Cardiac septum (tissue), 1 donor: ENCODE measurements at places on chromosomes 6 and 20. TPM values are rescaled to one million over a fixed set of nuclear protein-coding genes. Genes with fewer than 3 reads are reported as not detected.

DNA sequence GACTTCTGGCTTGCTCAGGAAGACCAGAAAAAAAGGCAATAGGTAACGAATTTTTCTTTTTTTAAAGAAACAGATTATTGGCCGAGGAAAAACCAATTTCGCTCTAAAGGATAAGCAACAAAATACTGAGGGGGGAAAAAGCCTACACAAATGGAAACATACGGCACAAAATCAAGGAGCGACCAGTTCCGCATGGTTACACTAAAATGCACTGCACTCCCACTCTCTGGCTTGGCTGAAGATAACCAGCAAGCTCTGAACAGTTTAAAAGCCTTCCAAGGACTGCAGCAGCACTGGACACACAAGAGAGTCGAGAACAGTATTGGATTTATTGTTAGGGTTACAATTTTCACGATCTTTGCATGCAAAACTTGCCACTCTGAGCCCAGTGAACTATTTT is 881 bp upstream of the MAP7 start:
- DNase-seq = no peak

- no peak for DNase-seq
These were observed 5.6 kb downstream of the PPP1R16B start for GRCh38 chr20:38810926-38811630.

- no peak for DNase-seq
These were observed 70.2 kb upstream of the CD93 start for GRCh38 chr20:23156170-23156841.

GRCh38 chr6:6466967-6467761 is 121.4 kb upstream of the LY86 start:
- DNase-seq = no peak

DNA sequence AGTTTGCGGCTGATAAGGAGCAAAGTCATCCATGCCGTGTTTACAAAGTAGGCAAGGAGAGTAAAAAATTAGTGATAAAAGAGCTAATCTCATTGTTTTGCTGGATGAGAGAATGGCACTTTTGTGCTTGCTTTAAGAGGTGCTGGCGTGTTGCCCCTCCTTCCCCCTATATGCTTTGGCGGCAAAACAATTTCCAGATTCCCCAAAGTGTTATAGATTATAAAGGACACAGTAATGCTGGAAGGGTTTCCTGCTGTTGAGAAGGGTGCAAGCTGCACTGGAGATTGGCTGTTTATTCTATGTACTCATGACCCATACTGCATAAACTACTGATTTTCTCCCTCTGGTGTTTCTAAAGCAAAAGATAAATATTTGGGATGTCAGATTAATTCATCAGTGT is 338.9 kb upstream of the MAP3K7 start:
- DNase-seq = no peak

DNA sequence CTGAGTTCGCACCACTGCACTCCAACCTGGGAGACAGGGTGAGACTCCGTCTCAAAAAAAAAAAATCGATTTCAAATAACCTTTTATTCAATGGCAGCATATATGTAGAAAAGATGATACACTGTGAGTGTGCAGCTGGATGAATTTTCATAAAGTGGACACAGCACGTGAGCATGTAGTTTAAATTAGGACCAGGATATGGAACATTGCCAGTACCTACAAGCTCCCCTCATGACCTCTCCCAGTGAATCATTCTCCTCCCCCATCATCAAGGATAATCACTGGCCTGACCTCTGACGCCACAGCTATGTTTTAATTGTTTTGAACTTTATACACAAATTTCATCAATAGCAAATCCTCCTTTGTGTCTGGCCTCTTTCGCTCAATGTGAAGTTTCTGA is 53.8 kb upstream of the HDAC2 start:
- no peak for DNase-seq

DNA sequence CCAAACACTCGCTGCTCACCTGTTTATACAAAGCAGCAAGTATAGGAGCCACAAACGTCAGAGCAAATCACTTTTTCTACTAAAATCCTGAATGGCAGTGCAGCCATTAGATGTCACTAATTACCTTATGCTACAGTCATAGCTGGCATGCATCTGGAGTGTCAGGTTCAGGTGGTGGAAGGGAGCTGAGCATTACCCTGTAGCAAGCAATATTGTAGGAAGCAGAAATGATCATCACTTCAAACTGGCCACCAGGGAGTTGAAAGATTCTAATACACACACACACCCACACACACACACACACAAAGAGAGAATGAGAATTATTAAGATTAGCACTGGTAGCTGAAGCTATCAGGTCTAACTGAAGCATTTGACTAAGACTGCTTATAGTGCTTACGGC is 75.8 kb downstream of the EFHC1 start:
- no peak for DNase-seq

DNA sequence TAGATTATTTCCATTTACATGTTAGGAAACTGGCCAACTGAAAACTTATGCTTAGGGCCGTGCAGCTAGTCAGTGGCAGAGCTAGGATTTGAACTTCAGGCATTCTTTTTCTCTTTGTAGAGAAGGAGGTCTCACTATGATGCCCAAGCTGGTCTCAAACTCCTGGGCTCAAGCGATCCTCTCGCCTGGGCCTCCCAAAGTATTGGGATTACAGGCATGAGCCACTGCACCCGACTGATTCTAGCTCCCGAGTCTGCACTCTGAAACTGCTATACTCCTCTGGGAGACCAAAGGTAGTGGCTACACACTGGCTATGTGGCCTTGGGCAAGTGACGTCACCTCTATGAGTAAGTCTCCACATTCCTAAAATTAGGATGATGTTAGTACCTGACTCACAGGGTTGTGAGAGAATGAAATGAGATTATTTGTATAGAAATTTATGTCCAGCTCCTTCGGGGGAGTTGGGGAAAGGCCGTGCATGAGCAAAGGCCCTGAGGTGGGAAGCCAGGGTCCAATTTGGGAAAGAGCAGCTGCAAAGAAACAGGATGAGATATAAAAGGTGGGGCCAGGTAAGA is 6.4 kb downstream of the PLTP start:
- no peak for DNase-seq

DNA sequence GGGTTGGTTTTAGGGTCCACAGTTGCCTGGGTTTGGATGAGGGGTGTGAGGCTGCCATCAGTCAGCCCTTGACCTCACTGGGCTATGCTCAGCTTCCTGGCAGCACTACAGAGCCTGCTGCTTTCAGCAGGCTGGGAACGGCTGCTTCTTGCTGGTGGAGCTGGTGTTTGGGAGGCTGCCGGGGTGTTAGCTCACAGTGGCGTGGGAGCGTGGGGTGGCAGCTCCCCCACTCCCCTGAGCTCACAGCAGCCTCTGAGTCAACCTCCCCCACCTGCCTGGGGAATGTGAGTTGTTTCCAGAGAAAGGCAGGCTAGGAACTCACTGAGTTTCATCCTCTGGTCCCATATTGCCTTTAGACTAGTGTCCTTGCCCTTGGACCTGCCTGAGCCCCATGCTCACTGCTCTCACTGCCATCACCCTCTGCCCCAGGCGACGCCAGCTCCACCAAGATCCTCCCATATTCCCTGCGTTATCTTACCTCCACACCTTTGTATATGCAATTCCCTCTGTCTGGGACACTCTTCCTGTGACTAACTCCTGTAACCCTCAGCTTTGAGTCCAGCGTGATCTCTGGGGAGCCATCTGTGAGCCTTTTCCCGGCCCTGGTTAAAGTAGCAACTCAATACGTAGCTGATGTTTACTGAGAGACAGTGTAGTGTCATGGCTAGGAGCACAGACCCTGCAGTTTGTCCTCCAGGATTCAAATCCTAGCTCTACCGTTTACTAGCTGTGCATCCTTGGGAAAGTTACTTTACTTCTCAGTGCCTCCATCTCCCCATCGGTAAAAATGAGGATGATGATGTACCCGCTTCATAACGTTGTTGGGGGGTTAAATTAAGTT is 34.8 kb downstream of the PPP1R16B start:
- DNase-seq = no peak

GRCh38 chr6:129235167-129236000 is 352.4 kb downstream of the LAMA2 start:
- DNase-seq = no peak

- no peak for DNase-seq
These were observed 2.3 kb downstream of the BMP7 start for GRCh38 chr20:57263801-57264792.

- DNase-seq = no peak
These were observed 1.3 kb downstream of the EPHA7 start for GRCh38 chr6:93418033-93418407.

DNA sequence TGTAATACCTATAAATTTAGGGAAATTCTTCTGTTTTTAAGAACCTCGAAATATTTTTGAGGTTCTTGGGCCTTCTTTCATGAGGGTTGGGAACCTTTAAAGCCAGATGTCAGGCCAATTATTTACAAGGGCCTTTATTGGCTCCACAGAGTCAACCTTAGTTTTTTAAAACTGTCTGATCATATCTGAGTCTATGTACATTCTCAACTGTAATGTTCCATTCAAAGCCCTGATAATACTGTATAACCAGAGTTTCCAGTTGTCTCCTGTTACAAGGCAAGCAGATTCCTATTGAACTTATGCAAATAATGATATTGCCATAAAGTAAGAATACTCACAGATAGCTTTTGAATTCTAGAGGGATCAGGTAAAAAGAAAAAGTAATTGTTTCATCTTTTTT is 545.5 kb downstream of the EPM2A start:
- no peak for DNase-seq

DNA sequence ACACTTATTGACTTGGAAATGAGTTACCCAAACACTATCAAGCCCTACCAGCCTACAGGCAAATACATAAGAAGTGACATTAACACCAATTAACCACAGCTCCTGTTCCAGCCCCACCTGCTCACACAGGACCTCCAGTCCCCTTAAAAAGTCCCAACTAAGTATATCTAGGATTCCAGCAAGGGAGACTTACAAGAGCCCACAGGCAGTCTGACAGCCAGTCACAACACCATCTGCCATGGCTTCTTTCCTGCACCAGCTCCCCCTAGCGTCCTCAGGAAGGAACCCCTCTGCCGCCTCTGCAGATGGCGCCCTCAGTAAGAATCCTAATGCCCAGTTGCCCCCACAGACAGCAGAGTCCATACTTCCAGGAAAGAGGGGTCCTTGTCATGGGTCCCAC is 122.1 kb downstream of the HIVEP2 start:
- no peak for DNase-seq

DNA sequence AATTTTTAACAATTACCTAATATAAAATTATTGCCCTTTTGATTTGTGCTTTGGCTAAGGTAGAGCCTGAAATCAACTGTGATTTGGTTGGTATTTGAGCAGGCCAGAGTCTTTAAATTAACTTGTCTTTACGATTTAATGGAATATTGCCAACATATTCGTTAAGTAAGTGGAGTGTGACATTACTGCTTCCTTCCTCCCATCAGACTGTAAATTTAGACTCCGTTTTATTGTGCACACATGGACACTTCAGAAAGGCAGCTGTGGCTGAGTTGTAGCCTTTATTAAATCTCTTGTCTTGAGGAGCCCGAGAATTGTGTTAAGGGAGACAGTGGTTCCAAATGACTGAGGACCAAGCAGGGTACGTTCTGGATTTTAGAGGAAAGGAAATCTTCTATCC is 57.4 kb downstream of the CAP2 start:
- no peak for DNase-seq

DNA sequence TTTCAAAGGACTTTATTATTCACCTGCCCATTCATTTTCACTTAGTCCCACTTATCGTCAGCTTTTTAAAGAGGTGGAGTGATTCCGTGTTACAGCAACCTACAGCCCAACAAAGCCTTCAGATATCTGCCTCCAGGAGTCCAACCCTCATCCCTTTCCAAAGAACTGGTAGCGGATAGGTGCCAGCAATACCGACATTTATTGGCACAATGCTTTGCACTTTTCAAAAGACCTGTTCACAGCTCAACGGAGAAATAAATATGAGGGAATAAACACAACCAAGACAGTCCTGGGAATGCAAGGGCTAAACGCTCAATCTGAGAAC is 819 bp upstream of the MTRF1L start:
- no peak for DNase-seq

- DNase-seq = no peak
These were observed 2.1 kb downstream of the ZNF341 start for GRCh38 chr20:33733654-33734576.

- no peak for DNase-seq
These were observed 3.5 kb downstream of the TBPL1 start for GRCh38 chr6:133956416-133957049.

DNA sequence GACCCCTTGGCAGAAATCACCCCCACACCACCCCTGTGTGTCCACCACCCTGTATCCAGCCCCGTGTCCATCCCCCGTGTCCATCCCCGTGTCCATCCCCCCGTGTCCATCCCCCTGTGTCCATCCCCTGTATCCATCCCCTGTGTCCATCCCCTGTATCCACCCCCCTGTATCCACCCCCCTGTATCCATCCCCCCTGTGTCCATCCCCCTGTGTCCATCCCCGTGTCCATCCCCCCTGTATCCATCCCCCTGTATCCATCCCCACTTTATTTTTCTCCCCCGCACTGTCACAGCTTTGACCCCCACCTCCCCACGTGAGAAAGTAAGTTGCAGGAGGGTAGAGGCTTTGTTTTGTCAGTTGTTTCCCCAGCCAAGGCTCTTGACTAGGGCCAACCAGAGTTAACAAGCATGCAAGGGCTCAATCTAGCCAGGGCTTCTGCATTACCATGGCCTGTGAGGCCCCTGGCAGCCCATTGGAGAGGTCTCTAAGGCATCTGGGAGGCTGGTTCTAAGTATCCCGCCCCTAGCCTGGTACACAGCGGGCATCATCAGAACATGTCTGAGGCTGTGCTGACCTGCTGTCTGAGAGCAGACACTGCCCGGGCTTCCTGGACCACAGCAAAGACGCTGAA is 18.1 kb upstream of the SIRPA start:
- DNase-seq = no peak

DNA sequence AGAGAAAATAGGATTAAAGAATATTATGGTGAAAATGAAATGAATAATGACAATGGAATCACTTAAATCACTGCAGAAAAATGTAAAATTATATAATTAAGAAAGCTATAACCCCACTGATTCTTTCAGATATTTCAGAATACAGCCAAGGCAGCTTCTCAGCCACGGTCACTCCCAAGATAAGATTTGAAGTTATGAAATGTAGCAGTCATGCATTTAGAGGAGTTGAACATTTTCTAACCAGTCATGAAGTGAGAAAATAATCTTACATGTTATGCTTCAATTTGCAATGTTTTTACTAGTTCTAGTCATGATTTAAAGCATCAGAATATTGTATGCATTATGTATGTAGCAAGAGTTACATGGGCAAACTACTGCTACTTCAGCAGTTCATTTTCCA is 13.3 kb upstream of the PLCB1 start:
- DNase-seq = no peak

DNA sequence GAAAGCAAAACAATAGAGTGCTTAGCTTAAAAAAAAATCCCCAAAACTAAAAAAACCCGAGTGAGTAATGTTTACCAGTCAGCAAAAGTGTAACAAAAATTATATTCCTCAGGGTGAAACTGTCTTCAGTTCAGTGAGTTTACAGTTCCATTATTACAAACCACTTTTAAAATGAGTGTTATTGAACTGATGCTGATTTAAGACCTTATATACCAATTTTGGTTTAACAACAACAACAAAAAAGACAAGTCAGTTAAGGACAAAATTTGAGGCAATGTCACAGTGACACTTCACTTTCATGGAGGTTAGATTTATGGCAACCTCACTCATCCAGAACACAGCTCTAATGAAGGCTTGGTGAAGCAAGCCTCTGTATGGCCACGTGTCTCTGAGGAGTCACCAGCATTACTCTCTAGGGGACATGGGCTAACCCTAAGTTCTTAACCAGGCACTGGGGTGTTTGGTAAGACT is 630.8 kb downstream of the PHF3 start:
- no peak for DNase-seq

Gene ARMC2
- 11.0 TPM for total RNA-seq

Gene CLIC5
- total RNA-seq = 376 TPM

Gene HSPA1A
- 296 TPM for total RNA-seq

Gene SLC52A3
- total RNA-seq = 2.8 TPM

Gene COL9A3
- 0.94 TPM for total RNA-seq

Gene CD93
- total RNA-seq = 40.3 TPM

Gene RIN2
- 63.9 TPM for total RNA-seq
